ENCODE measurements at places on chromosomes 16 and 17.

DNA sequence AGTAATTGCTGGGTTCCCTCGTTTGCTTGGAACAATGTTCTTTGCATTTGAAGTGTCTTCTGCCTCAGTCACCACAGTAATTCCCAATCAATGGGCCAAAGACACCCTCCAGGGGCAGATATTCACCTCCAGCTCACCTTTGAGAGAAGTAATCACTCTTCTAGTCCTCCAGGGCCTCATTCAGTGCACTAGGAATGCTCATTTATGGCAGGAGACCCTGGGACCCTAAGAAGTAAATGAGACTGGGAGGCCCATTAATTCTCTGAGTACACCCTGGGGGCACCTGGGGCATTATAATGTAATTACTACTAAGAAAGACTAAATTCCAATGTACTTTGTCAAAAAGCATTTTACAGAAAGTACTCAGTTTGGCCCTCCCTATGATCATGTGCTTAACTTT, 158.2 kb upstream of the XYLT1 start:
- H3K4me1 ChIP-seq: no peaks in the 10 kb centered on the region
- no peaks in the 10 kb centered on the region for H3K36me3 ChIP-seq
- H3K4me3 ChIP-seq: no peak overlapping the region
- no peak overlapping the region for H3K27ac ChIP-seq
- no peaks in the 10 kb centered on the region for H3K27me3 ChIP-seq
- no peak for DNase-seq

GRCh38 chr17:75548813-75549212, 23.3 kb downstream of the LLGL2 start:
- H3K4me3 ChIP-seq: no peak overlapping the region
- no peak overlapping the region for H3K27ac ChIP-seq
- no peaks in the 10 kb centered on the region for H3K4me1 ChIP-seq
- DNase-seq: no peak

GRCh38 chr16:19138601-19139000, 24.8 kb downstream of the ITPRIPL2 start:
- H3K27me3 ChIP-seq: no peaks in the 10 kb centered on the region
- H3K4me1 ChIP-seq: no peaks in the 10 kb centered on the region
- no peak overlapping the region for H3K27ac ChIP-seq
- peak; percentile 78 for DNase-seq

GRCh38 chr17:17387017-17387497, 83.9 kb downstream of the NT5M start:
- H3K27me3 ChIP-seq: no peaks in the 10 kb centered on the region
- H3K27ac ChIP-seq: no peak overlapping the region
- no peak for DNase-seq
- no peaks in the 10 kb centered on the region for H3K4me1 ChIP-seq
- H3K4me3 ChIP-seq: no peak overlapping the region

DNA sequence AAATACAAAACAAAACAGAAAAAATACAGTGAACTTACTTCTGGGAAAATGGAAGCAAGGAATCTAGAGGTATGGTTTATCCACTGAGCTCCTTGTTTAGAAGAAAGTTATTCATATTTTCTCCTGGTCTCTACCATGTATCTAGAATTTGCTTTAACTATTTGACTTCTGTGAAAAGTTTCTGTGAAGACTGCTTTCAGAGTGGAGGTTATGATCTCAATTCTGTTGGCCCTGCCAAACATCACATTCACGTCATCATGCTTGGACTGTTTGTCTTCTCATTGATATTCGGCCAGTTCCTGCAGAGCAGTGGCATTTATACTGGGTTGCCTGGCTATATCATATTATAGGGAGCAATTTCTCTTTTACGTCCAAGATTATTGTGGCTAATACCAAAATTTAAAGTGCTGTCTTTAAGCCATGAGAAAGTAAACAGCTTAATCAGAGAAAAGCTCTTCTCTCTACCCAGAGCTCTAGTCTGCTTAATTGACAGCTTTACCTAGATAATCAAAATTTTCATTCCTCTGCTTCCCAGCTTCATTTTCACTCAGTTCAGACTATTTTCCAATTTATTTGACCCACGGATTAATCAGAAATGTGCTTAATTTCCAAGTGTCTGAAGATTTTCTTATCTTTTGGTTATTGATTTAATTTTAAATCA, at the start of gene ABCA8:
TSS of gene ABCA8 (minus strand) at position 212 of the 661 bp plus-strand sequence. CDS start 13,358 bp downstream, outside the sequence.
- no peak for DNase-seq
- H3K27ac ChIP-seq: no peak within 1 kb of the TSS
- peak within 1 kb of the TSS; percentile 43 for H3K4me3 ChIP-seq
- no peaks in the 10 kb centered on the region for H3K4me1 ChIP-seq

GRCh38 chr17:12133183-12133582, 112.5 kb downstream of the MAP2K4 start:
- H3K27ac ChIP-seq: no peak overlapping the region
- no peaks in the 10 kb centered on the region for H3K4me1 ChIP-seq
- H3K4me3 ChIP-seq: no peak overlapping the region
- DNase-seq: no peak

DNA sequence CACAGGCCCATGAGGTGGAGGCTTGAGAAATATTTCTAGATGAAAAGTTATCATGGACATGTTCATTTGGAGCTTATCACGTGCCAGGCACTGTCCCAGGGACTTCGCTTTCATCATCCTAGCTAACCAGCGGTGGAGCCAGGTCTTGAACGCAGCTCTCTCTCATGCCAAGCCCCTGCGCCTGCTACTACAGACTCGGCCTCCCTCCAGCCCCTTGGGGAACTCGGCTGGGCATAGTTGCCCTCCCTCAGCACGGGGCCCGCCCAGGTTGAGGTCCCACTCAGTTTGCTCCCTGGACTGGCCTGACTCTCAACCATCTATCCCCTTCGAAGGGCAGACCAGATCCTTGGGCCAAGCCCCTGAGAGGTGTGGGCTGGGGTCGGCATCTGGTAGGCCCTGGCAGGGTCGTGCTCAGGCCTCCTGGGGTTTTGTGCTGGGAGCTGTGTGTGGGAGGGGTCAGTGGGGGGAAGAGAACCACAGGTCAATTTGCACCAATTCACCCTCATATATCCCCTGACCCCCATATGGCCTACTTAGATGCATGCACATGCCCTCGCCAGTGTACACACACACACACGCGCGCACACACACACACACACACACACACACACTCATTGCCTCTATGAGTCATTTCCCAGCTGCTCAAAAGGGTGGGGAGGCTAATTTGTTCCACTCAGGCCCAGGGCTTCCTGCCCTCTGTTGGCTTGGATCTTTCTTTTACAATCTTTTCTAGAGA, 12.1 kb upstream of the SCN4A start:
- no peaks in the 10 kb centered on the region for H3K36me3 ChIP-seq
- peaks cover 20% of the 10 kb centered on the region for H3K4me1 ChIP-seq
- DNase-seq: peak; percentile 42
- H3K27ac ChIP-seq: peak overlapping the region; percentile 71
- H3K4me3 ChIP-seq: no peak overlapping the region

GRCh38 chr17:33012522-33013033, 20.9 kb downstream of the SPACA3 start:
- H3K4me3 ChIP-seq: no peak overlapping the region
- no peak for DNase-seq
- H3K27ac ChIP-seq: no peak overlapping the region
- H3K36me3 ChIP-seq: no peaks in the 10 kb centered on the region
- no peaks in the 10 kb centered on the region for H3K27me3 ChIP-seq

GRCh38 chr17:70169709-70170597, 621 bp downstream of the KCNJ2 start:
- no peaks in the 10 kb centered on the region for H3K36me3 ChIP-seq
- H3K4me3 ChIP-seq: peak overlapping the region; percentile 66
- H3K27ac ChIP-seq: no peak overlapping the region
- no peak for DNase-seq
- peaks cover 11% of the 10 kb centered on the region for H3K4me1 ChIP-seq

GRCh38 chr17:47739150-47739549, 6.1 kb downstream of the TBX21 start:
- peaks cover 6% of the 10 kb centered on the region for H3K27me3 ChIP-seq
- H3K4me3 ChIP-seq: no peak overlapping the region
- H3K4me1 ChIP-seq: no peaks in the 10 kb centered on the region

DNA sequence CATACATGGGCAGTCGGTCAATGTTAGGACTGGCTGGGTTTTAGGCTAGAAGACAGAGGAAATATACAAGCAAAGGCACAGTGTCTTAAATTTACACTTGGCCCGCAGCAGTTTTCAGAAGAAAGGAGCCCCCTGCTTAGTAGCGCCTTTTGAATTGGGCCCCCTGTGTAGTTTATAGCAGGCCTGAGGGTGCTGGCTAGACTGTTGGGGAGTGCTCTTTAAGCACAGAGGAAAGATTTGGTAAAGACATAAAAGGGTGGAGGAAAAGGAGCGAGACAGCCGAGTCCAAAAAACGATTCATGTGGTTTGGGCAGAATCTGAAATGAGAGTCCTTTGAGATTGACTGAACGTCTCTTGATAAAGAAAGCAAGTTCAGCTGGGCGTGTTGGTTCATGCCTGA, 10.6 kb downstream of the RMI2 start:
- no peaks in the 10 kb centered on the region for H3K27me3 ChIP-seq
- no peak overlapping the region for H3K4me3 ChIP-seq
- peaks cover 3% of the 10 kb centered on the region for H3K4me1 ChIP-seq
- DNase-seq: no peak
- no peak overlapping the region for H3K27ac ChIP-seq
- no peaks in the 10 kb centered on the region for H3K36me3 ChIP-seq

GRCh38 chr17:13484020-13484419, 117.7 kb downstream of the HS3ST3A1 start:
- H3K4me3 ChIP-seq: no peak overlapping the region
- H3K27me3 ChIP-seq: no peaks in the 10 kb centered on the region
- H3K36me3 ChIP-seq: no peaks in the 10 kb centered on the region
- no peaks in the 10 kb centered on the region for H3K4me1 ChIP-seq
- DNase-seq: no peak

GRCh38 chr16:20901068-20901435, 481 bp downstream of the LYRM1 start:
- DNase-seq: no peak
- no peaks in the 10 kb centered on the region for H3K27me3 ChIP-seq
- H3K36me3 ChIP-seq: peaks cover 11% of the 10 kb centered on the region
- H3K4me3 ChIP-seq: peak overlapping the region; percentile 80
- peak overlapping the region; percentile 96 for H3K27ac ChIP-seq

Measured in ascending aorta (tissue), 2 donors.